ENCODE measurements at places on chromosomes 3 and 15.

GRCh38 chr15:73940061-73940981, 14.1 kb downstream of the LOXL1 start:
- DNase-seq, result no peak

- DNase-seq, result peak; percentile 62
Measured at GRCh38 chr3:187291512-187292132, at the start of gene MASP1. Gene MASP1 (minus strand): TSS chr3:187291737. CDS start chr3:187291632, 105 bp downstream.

- no peak for DNase-seq
Measured at GRCh38 chr15:80574590-80574989, 120.5 kb upstream of the ABHD17C start.

DNA sequence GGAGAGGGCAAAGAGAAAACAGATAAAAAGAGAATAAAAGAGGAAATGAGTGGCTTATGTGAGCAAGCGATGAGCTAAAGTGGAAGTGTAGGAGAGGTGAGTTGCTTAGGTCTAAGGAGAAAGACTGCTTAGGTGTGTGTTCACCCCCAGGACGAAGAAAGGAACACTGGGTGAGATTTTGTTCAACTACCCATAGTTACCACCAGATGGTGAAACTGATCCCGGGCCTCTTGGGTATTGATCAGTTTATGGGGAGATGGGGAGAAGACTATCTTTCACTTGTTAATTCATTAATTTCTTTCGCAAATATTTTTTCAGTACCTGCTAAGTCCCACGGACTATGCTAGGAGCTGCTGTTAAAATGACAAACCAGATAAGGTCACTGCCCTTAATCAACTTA, 33.9 kb downstream of the GAP43 start:
- DNase-seq, result no peak

DNA sequence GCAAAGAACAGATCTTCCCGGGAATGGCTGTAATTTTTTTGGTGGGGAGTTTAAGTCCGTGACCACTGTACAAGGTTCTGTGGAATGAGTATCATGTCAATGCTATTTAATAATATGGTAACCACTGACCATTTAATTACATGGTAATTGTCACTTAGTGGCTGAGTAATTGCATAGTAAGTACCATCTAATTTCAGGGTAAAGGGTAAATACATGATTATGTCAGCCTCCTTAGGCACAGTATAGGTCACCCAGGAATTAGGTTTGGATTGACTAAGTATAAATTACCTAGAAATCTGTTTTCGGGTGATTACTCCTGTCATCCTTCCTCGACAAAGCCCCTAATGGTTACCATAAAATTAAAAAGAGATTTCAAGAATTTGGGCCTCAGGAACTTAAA, 120.1 kb upstream of the AGBL1 start:
- DNase-seq, result no peak

GRCh38 chr3:183242431-183242830, 10.6 kb upstream of the B3GNT5 start:
- DNase-seq, result no peak

GRCh38 chr3:40524568-40525285, at the start of gene ZNF621:
Gene ZNF621 (plus strand): TSS chr3:40524960. CDS start chr3:40525841, 881 bp downstream.
- peak; percentile 83 for DNase-seq

DNA sequence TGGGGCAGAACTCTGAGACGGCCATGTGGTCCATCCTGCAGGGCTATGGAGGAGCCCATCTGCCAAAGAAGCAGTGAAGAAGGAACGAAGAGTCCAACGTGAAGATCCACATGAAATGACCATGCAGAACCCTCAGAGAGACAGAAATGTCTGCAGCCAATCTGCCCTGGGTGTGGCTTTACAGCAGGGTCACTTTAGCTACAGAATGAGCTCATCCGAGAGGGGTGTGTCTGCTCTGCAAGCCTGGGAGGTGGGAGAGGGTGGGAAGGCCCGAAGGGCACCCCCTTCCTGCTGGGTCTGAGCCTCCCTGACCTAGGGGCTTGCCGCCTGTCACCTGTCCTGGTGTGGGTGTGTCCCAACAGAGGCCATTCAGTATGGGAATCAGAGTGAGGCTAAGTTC, 176.3 kb downstream of the ATP10A start:
- no peak for DNase-seq

- no peak for DNase-seq
Measured at GRCh38 chr3:40976241-40976640, 223.1 kb upstream of the CTNNB1 start.

DNA sequence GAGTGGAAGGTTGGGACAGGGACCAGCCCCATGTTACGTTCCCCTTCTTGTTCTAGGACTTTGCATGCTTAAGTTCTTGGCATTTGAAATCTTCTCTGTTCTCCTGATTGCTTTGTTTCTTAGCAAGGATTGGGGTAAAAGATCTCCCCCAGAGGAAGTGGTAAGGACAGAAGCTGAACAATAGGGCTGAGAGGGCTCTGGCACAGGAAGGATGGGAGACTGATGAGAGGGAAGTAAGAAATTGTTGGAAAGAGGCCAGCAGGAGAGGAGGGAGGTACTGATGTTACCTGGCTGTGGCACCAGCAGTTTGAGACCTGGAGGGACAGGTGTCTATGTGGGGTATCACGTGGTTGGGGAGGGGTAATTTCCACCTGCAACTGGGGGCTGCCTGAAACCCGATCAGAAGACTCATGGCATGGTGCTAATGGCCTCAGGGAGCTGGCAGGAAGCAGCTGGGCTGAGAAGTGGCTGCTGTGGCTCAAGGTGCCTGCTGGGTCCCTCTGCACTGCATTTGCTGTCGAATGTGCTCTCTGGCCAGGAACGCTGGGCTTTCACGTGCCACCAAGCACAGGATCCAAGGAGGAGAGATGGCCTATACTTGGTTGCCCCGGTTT, 108.4 kb downstream of the LSM3 start:
- no peak for DNase-seq

GRCh38 chr3:172068977-172069376, 29.6 kb downstream of the FNDC3B start:
- DNase-seq, result no peak

GRCh38 chr3:70090322-70090913, 90.9 kb downstream of the SAMMSON start:
- DNase-seq, result peak; percentile 56

DNA sequence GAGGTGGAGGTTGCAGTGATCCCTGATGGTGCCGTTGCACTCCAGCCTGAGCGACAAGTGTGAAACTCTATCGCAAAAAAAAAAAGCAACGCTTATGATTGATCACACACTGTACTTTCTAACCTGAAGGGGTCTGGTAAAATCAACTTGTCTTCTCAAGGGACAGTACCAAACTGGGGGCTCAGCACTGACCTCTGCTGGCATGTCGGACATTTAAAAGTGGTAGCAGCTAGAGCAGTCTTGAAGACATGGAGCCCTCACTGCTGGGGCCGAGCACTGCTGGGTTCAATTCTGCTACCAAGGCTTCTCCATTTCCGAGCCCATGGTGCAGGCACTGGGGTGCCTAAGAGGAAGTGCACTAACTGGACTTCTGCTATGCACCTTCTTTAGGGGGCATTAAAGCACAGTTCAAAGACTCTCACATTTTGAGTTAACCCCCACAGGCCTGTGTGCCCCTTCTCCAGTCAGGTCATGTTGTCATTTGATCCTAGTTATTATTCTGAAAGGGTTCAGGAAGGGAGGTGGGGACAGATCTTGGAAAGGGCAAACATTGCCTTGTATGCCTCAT, 26.4 kb upstream of the LAMP3 start:
- peak; percentile 24 for DNase-seq

- peak; percentile 74 for DNase-seq
Measured at GRCh38 chr3:156605686-156606605, 51.0 kb upstream of the SSR3 start.

- no peak for DNase-seq
Measured at GRCh38 chr3:195705081-195705991, 15.4 kb upstream of the MUC20 start.

DNA sequence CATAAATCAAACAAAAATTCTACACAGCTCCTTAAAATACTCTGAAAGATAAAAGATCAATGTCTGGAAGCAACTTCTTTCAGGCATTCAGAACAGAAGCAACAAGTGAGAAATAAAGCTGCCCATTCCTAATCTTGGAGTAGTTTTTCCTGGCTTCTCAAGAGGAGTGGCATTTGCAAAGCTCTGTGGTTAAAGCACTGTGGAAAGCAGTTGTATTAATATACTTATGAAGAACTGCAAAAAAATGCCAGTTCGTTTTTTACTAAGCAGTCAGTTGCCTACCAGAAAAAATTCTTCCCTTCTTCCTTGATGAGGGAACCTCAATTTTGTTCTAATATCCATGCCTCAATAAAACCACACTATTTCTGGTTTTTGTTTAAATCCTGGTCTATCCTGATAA, 197.8 kb downstream of the TNIK start:
- DNase-seq, result no peak

GRCh38 chr15:98906712-98907083, 100.9 kb downstream of the PGPEP1L start:
- DNase-seq, result peak; percentile 35

GRCh38 chr15:35246451-35246850, 161.4 kb upstream of the NANOGP8 start:
- DNase-seq, result no peak

- no peak for DNase-seq
Measured at GRCh38 chr3:99883138-99883461, 65.4 kb downstream of the CMSS1 start.

DNA sequence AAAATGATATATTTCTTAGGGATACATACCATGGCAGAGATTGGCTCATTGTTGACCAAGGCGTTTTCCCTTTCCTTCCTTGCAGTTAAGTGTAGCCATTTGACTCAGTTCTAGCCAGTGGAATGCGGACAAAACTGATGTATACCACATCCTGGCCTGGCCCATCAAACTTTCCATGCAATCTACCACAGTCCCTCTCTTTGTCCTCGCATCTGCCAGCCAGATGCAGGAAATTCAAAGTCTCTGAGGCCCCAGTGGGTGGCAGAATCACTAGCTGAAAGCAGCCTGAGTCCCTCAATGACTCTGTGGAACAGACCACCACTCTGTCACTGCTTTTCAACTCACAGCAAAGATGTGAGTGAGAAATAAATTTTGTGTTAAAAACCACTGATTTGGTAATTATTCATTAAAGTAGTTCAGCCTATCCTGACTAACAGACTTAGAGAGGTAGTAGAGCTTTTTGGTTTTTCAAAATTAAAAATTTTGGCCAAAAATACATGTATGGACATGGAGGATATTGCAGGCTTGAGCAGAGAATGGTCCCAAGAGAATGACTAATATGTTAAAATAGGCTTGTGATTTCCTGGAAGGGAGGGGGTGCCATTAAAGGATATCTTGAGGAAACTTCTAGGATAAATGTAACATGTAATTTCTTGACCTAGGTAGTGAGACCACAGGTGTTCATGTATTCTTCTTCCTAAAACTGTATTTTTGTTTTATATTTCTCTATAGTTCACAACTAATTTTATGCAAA, 10.9 kb downstream of the LRRFIP2 start:
- DNase-seq, result no peak

GRCh38 chr3:164144824-164145223, 933.5 kb downstream of the SI start:
- DNase-seq, result no peak

Data from muscle of back (tissue), 13 donors.